ENCODE measurements at places on chromosomes 7 and 10. TPM values are rescaled to one million over a fixed set of nuclear protein-coding genes. Genes with fewer than 3 reads are reported as not detected.

GRCh38 chr7:72751978-72752377, 76.0 kb downstream of the TYW1B start:
- no peak overlapping the region for H3K27ac ChIP-seq
- H3K4me3 ChIP-seq, result no peak overlapping the region
- H3K36me3 ChIP-seq, result no peaks in the 10 kb centered on the region
- H3K27me3 ChIP-seq, result no peaks in the 10 kb centered on the region
- no peaks in the 10 kb centered on the region for H3K4me1 ChIP-seq

GRCh38 chr7:36207451-36208291, 54.6 kb downstream of the EEPD1 start:
- peaks cover 6% of the 10 kb centered on the region for H3K4me1 ChIP-seq
- no peak overlapping the region for H3K4me3 ChIP-seq
- no peaks in the 10 kb centered on the region for H3K27me3 ChIP-seq
- peak overlapping the region; percentile 66 for H3K27ac ChIP-seq

DNA sequence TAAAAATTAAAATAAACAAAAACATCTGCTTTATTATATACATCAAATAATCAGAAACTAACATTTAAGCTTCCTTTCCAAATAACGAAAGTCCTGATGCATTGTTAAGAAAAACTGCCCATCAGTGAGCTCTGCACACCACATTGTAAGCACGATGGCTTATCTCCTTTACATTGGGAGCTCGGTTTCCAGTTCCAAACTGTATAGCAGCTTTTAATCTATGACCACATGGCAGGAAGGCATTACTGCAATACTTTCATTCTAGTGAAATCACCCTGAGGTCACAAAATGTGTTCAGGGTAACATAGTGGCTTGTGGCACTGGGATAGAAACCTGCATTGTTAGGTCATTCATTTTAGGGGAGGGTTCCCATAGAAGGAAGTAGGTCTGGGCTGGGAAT, 146.3 kb downstream of the ZNF22 start:
- DNase-seq, result no peak
- no peaks in the 10 kb centered on the region for H3K27me3 ChIP-seq
- H3K4me1 ChIP-seq, result no peaks in the 10 kb centered on the region
- no peak overlapping the region for H3K4me3 ChIP-seq
- H3K27ac ChIP-seq, result no peak overlapping the region

Gene COL26A1
- total RNA-seq, result 0.37 TPM

Gene TUBAL3
- total RNA-seq, result not detected

DNA sequence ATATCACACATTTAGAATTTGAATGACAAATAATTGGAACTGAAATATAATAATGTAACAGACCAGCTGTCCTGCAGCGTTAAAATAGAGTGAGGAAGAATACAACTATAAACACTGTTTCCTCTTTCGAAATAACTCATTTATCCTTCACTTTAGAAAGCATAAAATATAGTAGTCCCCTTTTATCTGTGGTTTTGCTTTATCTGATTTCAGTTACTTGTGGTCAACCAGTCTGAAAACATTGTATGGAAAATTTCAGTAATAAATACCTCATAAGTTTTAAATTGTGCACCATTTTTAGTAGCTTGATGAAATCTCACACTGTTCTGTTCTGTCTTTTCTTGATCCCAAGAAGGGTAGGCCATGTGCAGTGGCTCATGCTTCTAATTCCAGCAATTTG, 31.7 kb downstream of the POLR1F start:
- no peak overlapping the region for H3K27ac ChIP-seq
- no peaks in the 10 kb centered on the region for H3K36me3 ChIP-seq
- H3K4me1 ChIP-seq, result no peaks in the 10 kb centered on the region
- H3K27me3 ChIP-seq, result no peaks in the 10 kb centered on the region
- no peak for DNase-seq

DNA sequence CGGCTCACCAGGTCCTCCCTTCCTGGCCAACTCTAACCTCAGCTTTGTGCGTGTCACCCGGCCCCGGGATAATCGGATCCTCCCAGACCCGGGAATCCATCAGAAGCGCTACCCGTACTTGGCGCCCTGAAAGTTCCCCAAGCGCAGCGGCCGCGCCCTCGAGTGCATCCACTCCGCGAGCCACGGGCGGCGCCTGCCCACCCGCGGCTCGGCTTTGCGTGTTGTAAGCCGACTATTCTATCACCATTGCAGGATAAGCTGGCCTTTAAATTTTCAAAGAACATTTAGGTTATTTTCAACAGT, 35.7 kb upstream of the EBLN1 start:
- H3K36me3 ChIP-seq, result no peaks in the 10 kb centered on the region
- peak overlapping the region; percentile 90 for H3K27ac ChIP-seq
- H3K4me1 ChIP-seq, result no peaks in the 10 kb centered on the region
- H3K4me3 ChIP-seq, result peak overlapping the region; percentile 62
- peak; percentile 17 for DNase-seq

DNA sequence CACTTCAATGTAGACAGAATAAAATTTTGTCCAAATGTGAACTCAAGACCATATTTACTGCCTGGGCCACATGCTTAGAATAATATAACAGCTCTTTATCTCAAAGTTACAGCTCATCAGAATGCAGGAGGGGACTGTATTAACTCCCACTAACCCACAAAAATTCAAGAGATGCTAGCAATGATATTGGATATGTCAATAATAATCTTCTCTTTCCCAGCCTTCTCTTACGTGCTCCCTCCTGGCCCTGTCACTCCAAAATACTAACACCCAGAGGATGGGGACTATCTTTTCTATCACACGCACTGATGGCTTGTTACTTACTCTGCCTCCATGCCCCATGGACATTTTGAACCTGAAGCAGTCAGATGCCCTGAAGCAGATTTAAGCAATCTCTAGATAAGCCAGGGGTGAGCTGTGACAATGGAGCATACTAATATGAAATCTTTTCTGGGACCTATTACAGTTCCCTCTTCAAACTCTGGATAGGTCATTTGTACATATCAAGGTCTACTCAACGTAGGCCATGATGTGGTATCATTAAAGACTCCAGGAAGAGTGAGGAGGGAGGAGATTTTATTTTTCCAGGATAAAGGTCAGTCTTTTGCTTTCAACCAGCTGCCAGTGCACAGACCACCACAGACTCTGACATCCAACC, 803.0 kb downstream of the GRM8 start:
- no peak for DNase-seq
- no peaks in the 10 kb centered on the region for H3K27me3 ChIP-seq
- no peak overlapping the region for H3K27ac ChIP-seq
- H3K4me1 ChIP-seq, result no peaks in the 10 kb centered on the region

Gene SEMA3A
- 0.54 TPM for total RNA-seq

Gene TMEM213
- total RNA-seq, result 0.16 TPM

- DNase-seq, result no peak
- peaks cover 3% of the 10 kb centered on the region for H3K27me3 ChIP-seq
- no peaks in the 10 kb centered on the region for H3K4me1 ChIP-seq
- H3K36me3 ChIP-seq, result no peaks in the 10 kb centered on the region
- no peak overlapping the region for H3K4me3 ChIP-seq
- no peak overlapping the region for H3K27ac ChIP-seq
Measured at GRCh38 chr7:15507171-15507570, 54.6 kb downstream of the AGMO start.

GRCh38 chr7:149494738-149495368, 2.8 kb downstream of the ZNF746 start:
- H3K36me3 ChIP-seq, result no peaks in the 10 kb centered on the region
- no peaks in the 10 kb centered on the region for H3K27me3 ChIP-seq
- no peaks in the 10 kb centered on the region for H3K4me1 ChIP-seq
- H3K4me3 ChIP-seq, result no peak overlapping the region
- H3K27ac ChIP-seq, result no peak overlapping the region

- H3K27ac ChIP-seq, result no peak overlapping the region
- H3K27me3 ChIP-seq, result no peaks in the 10 kb centered on the region
- no peaks in the 10 kb centered on the region for H3K36me3 ChIP-seq
- no peaks in the 10 kb centered on the region for H3K4me1 ChIP-seq
- H3K4me3 ChIP-seq, result no peak overlapping the region
- DNase-seq, result no peak
Measured at GRCh38 chr7:27971171-27971812, 209.3 kb downstream of the JAZF1 start.

Measured in pancreas (tissue), 10 donors.